Fibroblast of villous mesenchyme (primary cell): ENCODE measurements at places on chromosomes 4 and X.

DNA sequence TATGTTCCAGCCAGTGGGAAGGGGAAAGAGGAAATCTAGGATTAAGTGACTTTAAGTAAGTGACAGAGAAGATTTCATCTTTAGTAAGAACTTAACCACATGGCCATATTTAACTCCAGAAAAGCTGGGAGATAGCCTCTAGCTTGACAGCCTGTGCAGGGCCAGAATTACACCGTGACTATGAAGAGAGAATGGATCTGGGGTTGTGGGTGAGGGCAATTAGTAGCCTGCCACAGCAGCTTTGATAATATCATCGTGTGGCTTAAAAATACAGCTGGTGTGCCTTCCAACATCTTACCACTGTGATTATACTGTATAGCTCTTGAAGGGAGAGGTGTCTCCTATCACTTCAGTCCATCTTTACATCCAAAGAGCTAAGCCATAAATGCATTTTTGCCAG lies 57.6 kb upstream of the TBC1D9 start:
- no peak for DNase-seq

GRCh38 chrX:28158019-28158777 lies 176.9 kb upstream of the DCAF8L1 start:
- DNase-seq = no peak

DNA sequence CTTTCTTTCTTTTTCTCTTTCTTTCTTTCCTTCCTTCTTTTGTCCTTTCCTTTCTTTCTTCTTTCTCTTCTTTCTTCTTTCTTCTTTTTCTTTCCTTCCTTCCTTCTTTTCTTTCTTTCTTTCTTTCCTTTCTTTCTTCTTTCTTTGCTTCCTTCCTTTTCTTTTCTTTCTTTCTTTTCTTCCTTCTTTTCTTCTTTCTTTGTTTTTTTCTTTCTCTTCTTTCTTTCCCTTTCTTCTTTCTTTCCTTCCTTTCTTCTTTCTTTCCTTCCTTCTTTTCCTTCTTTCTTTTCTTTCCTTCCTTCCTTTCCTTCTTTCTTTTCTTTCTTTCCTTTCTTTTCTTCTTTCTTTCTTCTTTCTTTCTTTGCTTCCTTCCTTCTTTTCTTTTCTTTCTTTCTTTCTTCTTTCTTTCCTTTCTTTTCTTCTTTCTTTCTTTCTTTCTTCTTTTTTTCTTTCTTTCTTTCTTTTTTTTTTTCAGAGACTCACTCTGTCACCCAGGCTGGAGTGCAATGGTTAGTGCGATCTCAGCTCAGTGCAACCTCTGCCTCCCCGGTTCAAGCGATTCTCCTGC lies 18.5 kb downstream of the TMEM187 start:
- DNase-seq = no peak

GRCh38 chrX:34927866-34928265 lies 14.7 kb upstream of the FAM47B start:
- DNase-seq = no peak

GRCh38 chrX:153365670-153366069 lies 31.7 kb downstream of the ZNF275 start:
- no peak for DNase-seq

- peak; percentile 24 for DNase-seq
These were observed 69.1 kb upstream of the UCP1 start for GRCh38 chr4:140637836-140638235.

GRCh38 chr4:56164907-56165306 lies 216.2 kb downstream of the CEP135 start:
- no peak for DNase-seq

- no peak for DNase-seq
These were observed 14.0 kb downstream of the PF4 start for GRCh38 chr4:73967866-73968265.

- peak; percentile 30 for DNase-seq
These were observed 435.2 kb upstream of the CTSO start for GRCh38 chr4:156388826-156389225.

GRCh38 chr4:18611026-18611425 lies 589.5 kb upstream of the LCORL start:
- no peak for DNase-seq

- DNase-seq = no peak
These were observed 494.6 kb upstream of the ATOH1 start for GRCh38 chr4:93334003-93334402.

DNA sequence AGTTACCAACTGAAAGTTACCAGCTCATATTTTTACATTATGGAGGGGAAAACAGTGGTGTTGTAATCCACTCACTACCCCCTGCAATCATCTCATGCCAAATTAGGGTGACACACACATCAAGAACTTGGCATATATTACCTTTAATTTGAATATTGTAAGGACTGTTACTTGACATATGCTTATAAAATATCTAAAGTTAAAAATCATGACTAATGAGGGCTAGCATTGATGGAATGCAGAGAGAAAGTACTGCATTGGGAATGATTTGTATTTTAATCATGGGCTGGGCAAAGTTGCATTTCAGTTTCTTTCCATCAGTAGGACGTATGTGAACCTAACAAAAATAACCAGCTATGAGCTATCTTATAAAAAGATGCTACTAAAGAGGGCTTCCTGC lies 517.5 kb upstream of the GRIA3 start:
- DNase-seq = no peak

- DNase-seq = no peak
These were observed 83.0 kb upstream of the KLHL4 start for GRCh38 chrX:87434618-87435017.

DNA sequence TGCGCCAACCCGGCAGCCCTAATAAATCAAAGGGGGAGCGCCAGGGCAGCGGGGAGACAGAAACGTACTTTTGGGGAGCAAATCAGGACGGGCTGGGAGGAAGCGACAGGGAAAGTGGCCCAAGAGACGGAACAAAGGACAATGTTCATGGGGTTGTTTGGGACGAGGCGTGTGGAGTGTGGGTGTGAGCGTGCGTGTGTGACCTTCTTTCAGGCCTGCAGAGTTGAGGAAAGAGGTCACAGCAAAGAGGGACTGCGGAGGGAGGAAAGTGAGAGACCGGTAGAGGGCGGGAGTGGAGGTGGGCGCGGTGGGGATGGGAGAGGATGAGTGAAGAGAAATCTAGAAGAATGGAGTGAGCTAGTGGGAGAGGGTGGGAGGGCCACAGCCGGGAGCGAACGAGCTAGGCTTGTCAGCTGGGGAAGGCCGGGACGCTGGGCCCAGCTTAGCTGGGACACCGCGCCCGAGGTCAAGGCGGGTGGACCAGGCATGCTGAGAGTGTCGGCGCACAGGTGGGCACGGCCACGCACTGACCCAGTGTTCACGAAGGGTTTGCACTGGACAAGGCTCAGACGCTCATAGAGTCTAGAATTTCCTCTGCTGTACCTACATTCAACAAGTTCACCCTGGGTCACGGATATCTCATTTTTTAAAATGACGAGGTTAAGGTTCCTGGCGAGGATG lies 14.7 kb upstream of the PITX2 start:
- DNase-seq = peak; percentile 64

- DNase-seq = peak; percentile 7
These were observed 882.9 kb downstream of the RPA4 start for GRCh38 chrX:97766501-97767095.

DNA sequence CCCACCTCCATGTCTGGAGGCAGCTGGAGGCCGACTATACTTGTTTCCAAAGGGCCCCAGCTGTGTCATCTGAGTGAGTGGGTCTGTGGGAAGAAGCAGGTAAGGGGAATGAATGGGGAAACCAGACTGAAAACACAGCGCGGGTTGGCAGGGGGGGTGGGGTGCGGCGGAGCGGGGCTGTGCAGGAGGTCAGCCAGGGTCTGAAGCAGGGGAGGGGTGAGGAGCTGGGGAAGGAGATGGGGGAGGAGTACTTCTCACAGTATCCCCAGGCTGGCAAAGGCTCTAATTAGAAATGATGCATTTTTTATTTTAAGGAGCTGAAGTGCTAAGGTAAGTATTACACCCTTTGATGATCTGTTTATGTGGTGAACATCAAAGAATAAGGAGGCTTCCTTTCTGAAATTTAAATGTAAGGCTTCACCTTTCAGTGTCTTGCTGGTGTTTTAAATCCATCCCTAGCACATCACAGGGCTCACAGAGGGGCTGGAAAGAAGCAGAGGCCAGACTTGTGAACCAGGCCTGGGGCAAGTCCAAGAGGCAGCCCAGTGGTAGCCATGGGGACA lies 37.5 kb downstream of the SMIM20 start:
- no peak for DNase-seq
